Head of caudate nucleus (tissue), 42 donors: ENCODE measurements at places on chromosomes 3 and 15.

DNA sequence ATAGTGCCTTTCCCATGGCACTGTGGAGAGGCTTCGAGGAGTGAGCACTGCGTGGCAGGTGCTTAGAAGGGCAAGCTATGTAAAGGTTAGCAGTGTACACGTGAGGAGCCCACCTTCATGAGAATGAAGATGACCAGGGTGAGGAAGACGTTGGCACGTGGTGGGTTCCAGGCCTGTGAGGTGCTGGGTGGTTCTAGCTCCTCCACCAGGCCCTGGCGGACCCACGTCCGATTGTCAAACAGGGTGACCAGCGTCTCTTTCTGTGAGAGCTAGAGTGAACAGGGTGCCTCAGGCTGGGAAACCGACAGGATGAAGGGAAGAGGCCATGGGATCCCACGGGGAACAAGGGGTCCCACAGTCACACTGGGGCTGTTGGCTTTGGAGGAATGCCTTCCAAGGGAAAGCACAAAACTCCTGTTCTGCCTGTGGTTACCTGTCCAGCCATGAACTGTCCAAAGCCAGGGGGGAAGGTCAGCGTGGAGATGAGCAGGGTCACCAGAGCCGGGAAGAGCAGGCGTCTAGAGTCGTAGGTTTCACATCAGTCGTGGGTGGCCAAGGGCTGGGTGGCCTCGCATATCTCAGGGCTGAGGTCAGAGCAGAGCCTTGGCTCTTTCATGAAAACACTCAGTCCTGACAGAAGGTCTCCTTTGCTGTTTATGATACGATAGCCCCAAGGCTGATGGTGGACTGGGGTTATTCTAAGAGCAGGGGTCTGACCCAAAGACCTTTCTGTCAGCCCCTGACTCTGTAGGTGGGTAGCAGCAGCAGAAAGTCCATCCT lies 6.0 kb downstream of the CLCN2 start:
- no peak for DNase-seq

DNA sequence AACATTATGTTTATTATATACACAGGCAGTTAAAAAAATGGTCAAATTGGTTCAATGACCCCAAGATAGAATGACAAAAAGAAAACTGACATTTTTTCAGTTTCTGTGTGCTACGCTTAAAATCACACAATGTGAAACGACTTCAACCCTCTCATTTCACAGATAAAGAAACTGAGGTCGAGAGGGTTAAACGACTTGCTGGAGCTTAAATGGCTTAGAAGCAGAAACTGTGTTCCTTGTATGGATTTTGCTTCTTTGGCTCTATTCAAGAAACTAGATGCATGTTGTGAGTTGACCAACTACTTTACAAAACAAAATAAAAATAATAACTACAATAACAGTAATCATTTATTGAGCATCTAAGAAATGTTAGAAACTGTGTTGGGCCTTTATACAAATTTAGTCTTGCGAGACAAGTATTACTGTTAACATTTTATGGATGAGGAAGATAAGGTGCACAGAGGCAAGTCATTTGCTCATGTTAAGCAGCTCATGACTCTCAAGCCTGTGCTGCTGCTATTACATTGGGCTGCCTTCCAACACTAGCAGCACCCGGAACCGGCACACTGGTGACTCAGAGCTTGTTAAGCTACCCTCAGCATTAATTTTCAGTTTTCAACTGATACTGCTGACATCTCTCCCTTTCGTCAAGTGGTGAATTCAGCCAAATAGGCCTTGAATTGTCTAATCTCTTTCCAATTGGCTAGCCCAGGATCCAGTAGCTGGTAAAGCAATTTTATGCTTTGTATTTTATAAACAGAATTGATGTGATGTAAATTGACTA lies 487.6 kb downstream of the NAALADL2 start:
- DNase-seq = peak; percentile 43

DNA sequence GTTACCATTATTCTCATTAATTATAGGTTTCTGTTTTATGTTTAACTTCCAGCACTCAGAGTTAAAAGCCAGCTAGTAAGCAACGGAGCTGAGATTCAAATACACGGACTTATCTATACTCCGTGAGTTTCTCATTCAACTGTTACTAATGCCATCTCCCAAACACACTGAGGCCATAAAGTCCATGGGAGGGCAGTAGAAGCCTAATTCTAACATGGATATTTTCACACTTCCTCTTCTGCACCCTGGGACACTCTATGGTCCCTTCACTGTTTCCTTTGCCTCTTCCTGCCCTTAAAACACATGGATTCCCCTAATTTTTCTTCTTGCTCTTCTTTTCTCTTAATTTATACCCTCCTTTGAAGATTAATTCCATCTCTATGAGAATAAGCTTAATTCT lies 245.0 kb downstream of the KLF13 start:
- DNase-seq = no peak

- no peak for DNase-seq
Measured at GRCh38 chr15:92095693-92096092, 242.2 kb downstream of the SLCO3A1 start.

GRCh38 chr3:45017821-45018220 lies 8.3 kb upstream of the CLEC3B start:
- DNase-seq = no peak
